ENCODE measurements at places on chromosomes 11 and 22. TPM values are rescaled to one million over a fixed set of nuclear protein-coding genes. Genes with fewer than 3 reads are reported as not detected.
A peak's percentile ranks its signal among the peaks of the same experiment; 100 is the strongest.

OR51S1 gene
- not detected for total RNA-seq

GRCh38 chr22:28435140-28435768 lies 244.4 kb downstream of the TTC28 start:
- H3K27ac ChIP-seq: no peak overlapping the region
- peaks cover 1% of the 10 kb centered on the region for H3K4me1 ChIP-seq
- no peaks in the 10 kb centered on the region for H3K36me3 ChIP-seq
- H3K4me3 ChIP-seq: no peak overlapping the region
- no peak for DNase-seq
- H3K27me3 ChIP-seq: peaks cover 8% of the 10 kb centered on the region

DNA sequence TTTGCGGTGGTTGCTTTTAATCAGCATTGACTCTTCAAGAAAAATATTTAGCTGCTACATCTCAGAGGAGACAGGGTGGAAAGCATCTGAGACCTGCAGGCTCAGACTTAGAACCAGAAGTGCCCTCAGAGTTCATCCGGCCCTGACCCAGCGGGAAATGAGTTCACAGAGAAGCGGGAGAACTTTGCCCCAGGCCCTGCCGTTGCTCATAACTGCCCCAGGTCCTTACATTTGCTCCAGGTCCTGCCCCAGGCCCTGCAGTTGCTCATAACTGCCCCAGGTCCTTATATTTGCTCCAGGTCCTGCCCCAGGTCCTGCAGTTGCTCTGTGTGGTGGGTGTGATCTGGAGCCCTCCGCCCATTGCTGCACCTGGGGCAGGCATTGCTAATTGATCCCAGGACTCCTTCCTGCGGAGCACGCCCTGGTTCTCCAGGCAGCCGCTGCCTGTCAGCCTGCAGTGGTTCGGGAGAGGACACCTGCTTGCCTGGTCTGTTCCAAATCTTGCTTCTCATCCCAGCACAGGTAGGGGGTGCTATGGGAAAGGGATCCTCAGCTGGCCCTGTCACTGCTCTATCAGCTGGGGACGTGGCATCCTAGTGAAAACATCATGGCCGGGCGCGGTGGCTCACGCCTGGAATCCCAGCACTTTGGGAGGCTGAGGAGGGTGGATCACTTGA lies 58.1 kb upstream of the PPP6R3 start:
- H3K4me3 ChIP-seq: no peak overlapping the region
- H3K27ac ChIP-seq: no peak overlapping the region
- H3K4me1 ChIP-seq: no peaks in the 10 kb centered on the region
- no peaks in the 10 kb centered on the region for H3K27me3 ChIP-seq

DNA sequence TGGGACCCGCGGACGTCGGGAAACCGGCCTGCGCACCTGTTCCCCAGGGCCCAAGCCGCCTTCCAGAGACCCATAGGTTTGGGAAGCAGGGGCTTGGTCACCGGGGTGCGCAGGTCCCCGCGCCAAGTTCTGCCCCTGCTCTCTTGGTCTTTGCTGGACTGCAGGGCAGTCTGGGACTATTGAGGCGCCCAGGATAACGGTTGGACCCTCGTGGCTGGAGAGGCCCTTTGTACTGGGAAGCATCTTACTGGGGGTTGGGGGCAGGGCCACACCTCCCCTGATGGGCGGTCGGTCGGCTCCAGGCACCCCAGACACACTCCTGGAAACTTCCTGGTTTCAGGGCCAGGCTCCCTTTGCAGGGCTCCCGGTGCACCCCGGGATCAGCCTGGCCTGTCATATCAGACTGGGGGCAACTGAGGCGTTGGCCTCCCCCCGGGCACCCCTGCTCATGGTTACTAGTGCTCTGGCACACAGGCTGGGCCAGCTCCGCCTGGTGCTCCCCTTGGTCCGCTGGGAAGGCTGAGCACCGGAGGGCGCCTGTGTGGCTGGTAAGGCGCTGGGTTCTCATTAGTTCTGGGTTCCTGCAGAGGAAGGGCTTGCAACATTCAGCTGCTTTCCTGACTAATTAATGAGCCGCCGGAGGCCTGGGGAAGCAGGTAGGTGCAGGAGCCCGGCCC lies 1250.5 kb downstream of the BRD1 start:
- DNase-seq: no peak
- no peaks in the 10 kb centered on the region for H3K4me1 ChIP-seq
- no peak overlapping the region for H3K4me3 ChIP-seq
- H3K27me3 ChIP-seq: peaks cover 20% of the 10 kb centered on the region

DNA sequence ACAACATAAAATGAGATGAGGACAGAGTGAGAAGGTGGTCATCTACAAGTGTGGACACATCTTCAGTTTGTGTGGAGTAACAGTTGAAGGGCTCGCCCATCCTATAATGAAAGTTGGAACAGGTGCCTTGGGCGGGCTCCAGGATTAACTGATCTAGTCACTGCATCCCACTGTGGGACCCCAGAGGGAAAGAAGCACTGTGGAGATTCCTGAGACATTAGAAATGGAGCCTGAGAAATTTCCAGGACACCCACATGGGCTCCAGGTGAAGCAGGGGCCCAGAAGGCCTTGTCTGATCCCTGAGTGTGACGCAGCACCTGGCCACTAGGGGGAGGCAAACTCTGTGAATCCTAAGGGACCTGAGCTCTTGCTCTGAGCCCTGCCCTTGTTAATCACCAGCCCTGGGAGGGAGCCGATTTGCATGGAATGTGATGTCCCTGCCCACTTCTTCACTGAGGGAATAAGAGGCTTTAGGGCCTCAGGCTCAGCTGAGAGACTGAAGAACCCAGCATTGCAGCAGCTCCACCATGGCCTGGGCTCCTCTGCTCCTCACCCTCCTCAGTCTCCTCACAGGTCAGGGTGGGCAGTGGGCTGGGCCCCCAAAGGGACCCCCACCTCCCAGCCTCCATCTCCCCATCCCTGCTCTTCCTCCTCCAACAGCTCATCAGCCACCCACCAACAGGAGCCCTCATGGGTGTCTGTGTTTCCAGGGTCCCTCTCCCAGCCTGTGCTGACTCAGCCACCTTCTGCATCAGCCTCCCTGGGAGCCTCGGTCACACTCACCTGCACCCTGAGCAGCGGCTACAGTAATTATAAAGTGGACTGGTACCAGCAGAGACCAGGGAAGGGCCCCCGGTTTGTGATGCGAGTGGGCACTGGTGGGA lies 98.4 kb downstream of the VPREB1 start:
- no peak overlapping the region for H3K27ac ChIP-seq
- H3K4me1 ChIP-seq: peaks cover 6% of the 10 kb centered on the region
- peaks cover 14% of the 10 kb centered on the region for H3K27me3 ChIP-seq
- H3K4me3 ChIP-seq: no peak overlapping the region
- peak; percentile 43 for DNase-seq
